Left ventricle myocardium inferior (tissue), 1 donor: ENCODE measurements at places on chromosomes 6 and 20. TPM values are rescaled to one million over a fixed set of nuclear protein-coding genes. Genes with fewer than 3 reads are reported as not detected.

The MMS22L gene
- 1.9 TPM for total RNA-seq

The TMX4 gene
- total RNA-seq = 121 TPM

The VNN1 gene
- total RNA-seq = 1.1 TPM

The GRIK2 gene
- total RNA-seq = 11.3 TPM

The MEI4 gene
- 0.52 TPM for total RNA-seq

The RGS17 gene
- 0.16 TPM for total RNA-seq

The THEMIS gene
- total RNA-seq = 0.22 TPM

The FUCA2 gene
- total RNA-seq = 44.5 TPM

DNA sequence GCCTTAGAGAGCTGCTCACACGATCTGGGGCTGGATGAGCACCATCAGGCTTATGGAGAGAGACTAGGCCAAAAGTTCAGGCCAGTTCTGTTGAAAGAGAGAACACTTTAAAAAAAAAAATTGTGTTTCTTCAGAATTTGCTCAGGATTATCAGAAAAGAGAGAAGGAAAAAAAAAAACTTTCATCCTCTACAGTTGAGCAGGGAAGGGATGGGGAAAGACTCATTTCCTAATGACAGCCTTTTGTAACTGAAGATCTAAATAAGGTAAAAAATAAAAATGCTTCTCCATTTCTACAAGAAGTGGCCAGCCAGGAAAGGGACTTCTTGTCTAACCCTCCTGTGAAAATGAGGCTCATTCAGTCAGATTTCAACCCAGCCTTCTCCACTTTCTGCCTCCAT is 134.8 kb downstream of the LY86 start:
- H3K4me3 ChIP-seq = no peak overlapping the region
- H3K27me3 ChIP-seq = no peaks in the 10 kb centered on the region
- H3K4me1 ChIP-seq = peaks cover 44% of the 10 kb centered on the region

GRCh38 chr20:50067461-50067860 is 45.5 kb downstream of the UBE2V1 start:
- H3K36me3 ChIP-seq = no peaks in the 10 kb centered on the region
- H3K27ac ChIP-seq = no peak overlapping the region
- no peak for DNase-seq
- H3K4me3 ChIP-seq = no peak overlapping the region

- no peak overlapping the region for H3K27ac ChIP-seq
- no peak for DNase-seq
- no peak overlapping the region for H3K4me3 ChIP-seq
These were observed 94.3 kb downstream of the THBS2 start for GRCh38 chr6:169159331-169159730.

DNA sequence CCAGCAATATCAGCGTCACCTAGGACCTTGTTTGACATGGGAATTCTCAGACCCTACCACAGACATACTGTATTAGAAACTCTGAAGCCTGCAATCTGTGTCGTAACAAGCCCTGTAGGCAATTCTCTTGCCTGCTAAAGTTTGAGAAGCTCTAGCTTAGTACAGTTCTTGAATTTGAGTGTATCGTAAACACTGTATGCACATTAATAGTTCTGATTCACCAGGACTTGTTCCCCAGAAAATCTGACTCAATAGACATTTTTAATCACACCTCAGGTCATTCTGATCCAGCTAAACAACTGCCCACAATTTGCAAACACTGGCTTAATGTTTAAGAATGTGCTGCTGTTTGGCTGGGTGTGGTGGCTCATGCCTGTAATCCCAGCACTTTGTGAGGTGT is 414.3 kb downstream of the TFAP2A start:
- no peak overlapping the region for H3K4me3 ChIP-seq
- no peaks in the 10 kb centered on the region for H3K36me3 ChIP-seq
- DNase-seq = no peak

- no peak overlapping the region for H3K27ac ChIP-seq
- H3K4me1 ChIP-seq = no peaks in the 10 kb centered on the region
- no peak for DNase-seq
- H3K27me3 ChIP-seq = peaks cover 61% of the 10 kb centered on the region
- H3K4me3 ChIP-seq = no peak overlapping the region
- no peaks in the 10 kb centered on the region for H3K36me3 ChIP-seq
These were observed 228.2 kb downstream of the CDH4 start for GRCh38 chr20:61480158-61480825.

GRCh38 chr6:100456908-100457235 is 7.8 kb downstream of the SIM1 start:
- no peak overlapping the region for H3K4me3 ChIP-seq
- peaks cover 100% of the 10 kb centered on the region for H3K27me3 ChIP-seq
- H3K4me1 ChIP-seq = peaks cover 29% of the 10 kb centered on the region
- DNase-seq = no peak

- DNase-seq = no peak
- H3K4me1 ChIP-seq = peaks cover 14% of the 10 kb centered on the region
- peaks cover 7% of the 10 kb centered on the region for H3K36me3 ChIP-seq
- H3K4me3 ChIP-seq = no peak overlapping the region
These were observed 267.3 kb downstream of the CDKAL1 start for GRCh38 chr6:20801595-20801994.

GRCh38 chr6:110366256-110366655 is 8.1 kb upstream of the METTL24 start:
- peaks cover 8% of the 10 kb centered on the region for H3K4me1 ChIP-seq
- no peak overlapping the region for H3K4me3 ChIP-seq
- no peak for DNase-seq
- no peak overlapping the region for H3K27ac ChIP-seq
- peaks cover 5% of the 10 kb centered on the region for H3K27me3 ChIP-seq

- H3K27ac ChIP-seq = peak overlapping the region; percentile 86
- no peaks in the 10 kb centered on the region for H3K27me3 ChIP-seq
- no peak for DNase-seq
- peaks cover 62% of the 10 kb centered on the region for H3K4me1 ChIP-seq
These were observed 69.4 kb downstream of the CPNE5 start for GRCh38 chr6:36769676-36770499.

DNA sequence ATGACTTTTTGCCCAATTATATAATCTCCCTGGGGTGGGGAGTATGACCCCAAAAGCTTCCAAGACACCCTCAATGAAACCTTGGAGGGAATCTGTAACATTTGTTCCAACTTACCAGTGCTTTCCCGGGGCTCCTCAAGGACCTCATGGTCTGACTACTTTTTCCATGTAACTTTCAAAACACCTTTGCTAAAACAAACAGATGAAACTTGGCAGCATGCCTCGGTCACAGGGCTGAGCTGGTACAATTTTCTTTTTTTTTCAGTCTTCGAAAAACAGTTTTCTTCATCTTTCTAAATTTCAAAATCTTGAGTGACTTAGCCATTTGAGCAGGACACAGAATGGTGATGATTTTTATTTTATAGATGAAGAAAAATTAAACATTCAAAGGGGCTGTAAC is 241.2 kb downstream of the BMP7 start:
- H3K4me1 ChIP-seq = no peaks in the 10 kb centered on the region
- no peak overlapping the region for H3K4me3 ChIP-seq
- no peaks in the 10 kb centered on the region for H3K36me3 ChIP-seq
- H3K27me3 ChIP-seq = peaks cover 78% of the 10 kb centered on the region

- DNase-seq = peak; percentile 19
- peak overlapping the region; percentile 33 for H3K27ac ChIP-seq
- H3K36me3 ChIP-seq = no peaks in the 10 kb centered on the region
- H3K4me1 ChIP-seq = peaks cover 6% of the 10 kb centered on the region
- no peak overlapping the region for H3K4me3 ChIP-seq
These were observed 759.8 kb downstream of the PTPRT start for GRCh38 chr20:42429761-42430458.
